Activated naive CD8-positive, alpha-beta T cell treated with anti-CD3 and anti-CD28 coated beads, Interleukin-2, amount 10 ng/mL, durations not matched to agents 7 days and 5 days (primary cell): ENCODE measurements at places on chromosomes 1 and 21. TPM values are rescaled to one million over a fixed set of nuclear protein-coding genes. Genes with fewer than 3 reads are reported as not detected.

DNA sequence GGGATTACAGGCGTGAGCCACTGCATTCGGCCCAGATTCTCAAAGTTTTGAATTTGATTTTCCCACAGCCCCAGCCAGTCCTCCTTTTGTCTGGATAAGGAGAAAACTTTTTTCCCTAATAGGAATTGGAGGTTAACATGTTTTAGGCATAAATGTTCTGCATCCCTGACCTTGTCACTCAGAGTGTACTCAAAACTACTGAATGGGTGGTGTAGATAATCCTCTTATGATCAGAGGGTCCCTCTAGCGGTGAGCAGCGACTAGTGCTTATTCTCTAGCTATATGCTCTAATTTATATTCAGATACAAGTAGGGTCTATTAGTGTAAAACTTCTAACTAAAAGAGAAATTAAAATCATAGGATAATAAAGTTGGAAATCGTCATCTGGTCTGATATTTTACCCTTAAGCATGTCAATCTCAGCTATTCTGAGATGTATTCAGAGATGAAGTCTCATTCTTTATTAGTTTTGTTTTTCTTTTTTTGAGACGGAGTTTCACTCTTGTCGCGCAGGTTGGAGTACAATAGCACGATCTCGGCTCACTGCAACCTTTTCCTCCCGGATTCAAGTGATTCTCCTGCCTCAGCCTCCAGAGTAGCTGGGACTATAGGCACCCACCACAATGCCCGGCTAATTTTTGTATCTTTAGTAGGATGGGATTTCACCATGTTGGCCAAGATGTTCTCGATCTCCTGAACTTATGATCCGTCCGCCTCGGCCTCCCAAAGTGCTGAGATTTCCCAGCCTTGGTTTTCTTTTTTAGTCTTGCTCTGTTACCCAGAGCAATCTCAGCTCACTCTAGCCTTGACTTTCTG, 2.7 kb upstream of the PSMD4 start:
- H3K36me3 ChIP-seq: peaks cover 4% of the 10 kb centered on the region
- DNase-seq: no peak
- no peaks in the 10 kb centered on the region for H3K27me3 ChIP-seq
- no peak overlapping the region for H3K27ac ChIP-seq

NT5C1A gene
- not detected for total RNA-seq

DNA sequence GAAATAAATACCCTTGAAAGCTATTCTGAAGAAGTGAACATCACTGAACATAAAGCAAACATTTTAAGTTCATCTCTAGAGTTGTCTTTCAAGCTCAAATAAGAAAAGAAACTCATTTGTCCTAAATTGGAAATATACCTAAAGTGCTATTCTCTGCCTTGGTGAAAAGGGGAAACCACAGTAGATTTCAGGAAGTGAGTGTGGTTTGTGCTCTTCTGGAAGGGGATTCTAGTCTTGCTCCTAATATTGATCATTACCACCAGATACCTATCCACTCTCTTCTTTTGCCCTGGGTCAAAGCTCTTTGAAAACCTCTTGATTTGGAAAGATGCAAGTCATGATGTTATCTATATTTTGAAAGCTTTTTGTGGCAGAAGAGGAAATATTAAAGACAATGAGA, 798.1 kb downstream of the ADGRL2 start:
- H3K4me3 ChIP-seq: no peak overlapping the region
- H3K4me1 ChIP-seq: peaks cover 4% of the 10 kb centered on the region
- H3K27ac ChIP-seq: no peak overlapping the region
- no peak for DNase-seq
- H3K36me3 ChIP-seq: no peaks in the 10 kb centered on the region
- H3K27me3 ChIP-seq: no peaks in the 10 kb centered on the region

HES4 gene
- 0.60 TPM for total RNA-seq

- no peak overlapping the region for H3K4me3 ChIP-seq
- no peaks in the 10 kb centered on the region for H3K27me3 ChIP-seq
- no peak for DNase-seq
- H3K36me3 ChIP-seq: no peaks in the 10 kb centered on the region
Measured at GRCh38 chr1:4178501-4179113, 278.5 kb upstream of the C1orf174 start.

DNA sequence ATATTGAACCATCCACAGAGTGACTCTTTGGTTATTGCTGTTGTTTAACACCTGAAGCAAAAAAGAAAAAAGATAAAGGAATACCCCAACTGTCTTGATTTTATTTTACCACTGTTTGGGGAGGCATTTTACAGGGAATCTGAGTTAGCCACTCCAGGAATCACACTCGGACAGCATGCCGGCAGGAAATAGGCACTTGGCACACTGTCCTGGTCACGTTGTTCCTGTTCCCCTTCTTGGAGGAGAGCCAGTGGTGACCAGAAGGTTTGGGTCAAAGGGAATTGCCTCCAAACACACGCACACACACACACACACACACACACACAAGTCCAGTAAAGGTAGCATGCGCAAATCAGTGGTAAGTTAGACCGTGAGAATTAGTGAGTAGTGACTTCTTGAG, 13.8 kb downstream of the RGS4 start:
- H3K4me3 ChIP-seq: no peak overlapping the region
- no peak overlapping the region for H3K27ac ChIP-seq
- no peak for DNase-seq
- H3K27me3 ChIP-seq: peaks cover 2% of the 10 kb centered on the region
- H3K36me3 ChIP-seq: no peaks in the 10 kb centered on the region

DNA sequence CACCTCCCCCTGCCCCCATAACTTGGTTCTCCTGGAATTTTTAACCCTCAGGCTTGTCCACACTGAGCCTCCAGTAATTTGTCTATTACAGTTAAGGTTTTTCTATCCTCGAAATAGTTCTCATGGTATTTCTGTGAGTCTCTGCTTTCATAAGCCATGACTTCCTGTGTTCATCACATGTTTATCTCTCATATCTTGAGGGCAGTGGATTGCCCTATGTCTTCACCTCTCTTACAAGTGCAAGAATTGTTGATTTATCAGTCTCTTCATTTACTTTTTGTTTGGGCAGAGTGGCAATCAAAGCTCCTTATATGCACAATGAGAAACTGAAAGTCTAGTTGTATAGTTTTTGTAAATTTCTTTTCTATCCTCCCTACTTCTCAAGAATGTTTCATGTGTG, 328.4 kb downstream of the PLA2G4A start:
- peaks cover 1% of the 10 kb centered on the region for H3K4me1 ChIP-seq
- H3K4me3 ChIP-seq: no peak overlapping the region
- peaks cover 2% of the 10 kb centered on the region for H3K36me3 ChIP-seq
- no peaks in the 10 kb centered on the region for H3K27me3 ChIP-seq
- H3K27ac ChIP-seq: no peak overlapping the region
- DNase-seq: no peak

- H3K4me1 ChIP-seq: peaks cover 4% of the 10 kb centered on the region
- no peak within 1 kb of the TSS for H3K27ac ChIP-seq
- peaks cover 45% of the 10 kb centered on the region for H3K27me3 ChIP-seq
- DNase-seq: no peak
- peak within 1 kb of the TSS; percentile 45 for H3K4me3 ChIP-seq
Measured at GRCh38 chr1:32702599-32703478, at the start of gene SYNC. TSS of gene SYNC (minus strand) at chr1:32702770. CDS start at chr1:32702660, 110 bp downstream.

GRCh38 chr1:107009281-107009680, 47.2 kb upstream of the PRMT6 start:
- no peaks in the 10 kb centered on the region for H3K4me1 ChIP-seq
- H3K4me3 ChIP-seq: no peak overlapping the region
- no peak for DNase-seq
- H3K27me3 ChIP-seq: peaks cover 6% of the 10 kb centered on the region
- no peak overlapping the region for H3K27ac ChIP-seq

DNA sequence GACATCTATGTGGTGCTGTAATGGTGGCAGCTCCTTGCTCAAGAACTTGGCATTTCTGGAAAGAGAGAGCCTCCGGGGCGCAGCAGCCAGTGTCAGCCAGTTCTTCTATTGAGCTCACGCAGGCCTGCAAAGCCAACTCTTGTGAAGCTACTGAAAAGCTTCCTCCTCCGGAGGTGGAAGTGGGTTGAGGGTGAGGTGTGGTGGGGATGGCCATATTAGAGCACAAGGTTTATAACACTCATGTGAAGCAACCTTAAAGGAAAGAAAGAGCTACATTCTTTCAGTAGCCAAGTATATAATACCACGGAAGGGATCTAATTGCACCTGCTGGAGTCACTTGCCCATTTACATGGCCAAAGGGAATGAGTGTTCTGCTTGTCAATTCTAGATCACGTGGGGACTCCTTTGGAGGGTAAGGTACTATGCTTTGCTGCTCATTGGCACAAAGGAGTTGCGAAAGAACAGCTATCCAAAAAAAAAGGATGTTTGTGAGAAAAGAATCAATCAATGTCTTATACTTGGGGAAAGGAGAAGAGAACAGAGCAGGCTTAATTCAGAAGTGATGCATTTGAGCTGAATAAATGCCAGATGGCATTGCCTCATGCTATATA, 18.3 kb upstream of the MAP10 start:
- H3K36me3 ChIP-seq: no peaks in the 10 kb centered on the region
- H3K27me3 ChIP-seq: peaks cover 6% of the 10 kb centered on the region
- peak overlapping the region; percentile 38 for H3K4me3 ChIP-seq
- peaks cover 21% of the 10 kb centered on the region for H3K4me1 ChIP-seq
- H3K27ac ChIP-seq: peak overlapping the region; percentile 26
- DNase-seq: peak; percentile 58

IPP gene
- total RNA-seq: 14.3 TPM

- peaks cover 35% of the 10 kb centered on the region for H3K36me3 ChIP-seq
- H3K4me1 ChIP-seq: peaks cover 20% of the 10 kb centered on the region
- no peak for DNase-seq
- no peaks in the 10 kb centered on the region for H3K27me3 ChIP-seq
Measured at GRCh38 chr1:121483234-121483633, 298.5 kb downstream of the SRGAP2C start.

S100B gene
- 16.3 TPM for total RNA-seq

GRCh38 chr1:87867626-87868025, 538.9 kb downstream of the LMO4 start:
- DNase-seq: no peak
- H3K36me3 ChIP-seq: no peaks in the 10 kb centered on the region
- H3K27ac ChIP-seq: no peak overlapping the region
- no peak overlapping the region for H3K4me3 ChIP-seq

TNFRSF4 gene
- 3.1 TPM for total RNA-seq

GRCh38 chr1:57048856-57049255, 83.0 kb upstream of the C8B start:
- H3K36me3 ChIP-seq: no peaks in the 10 kb centered on the region
- H3K4me1 ChIP-seq: no peaks in the 10 kb centered on the region
- H3K27ac ChIP-seq: no peak overlapping the region

MEX3A gene
- total RNA-seq: 0.11 TPM

DNA sequence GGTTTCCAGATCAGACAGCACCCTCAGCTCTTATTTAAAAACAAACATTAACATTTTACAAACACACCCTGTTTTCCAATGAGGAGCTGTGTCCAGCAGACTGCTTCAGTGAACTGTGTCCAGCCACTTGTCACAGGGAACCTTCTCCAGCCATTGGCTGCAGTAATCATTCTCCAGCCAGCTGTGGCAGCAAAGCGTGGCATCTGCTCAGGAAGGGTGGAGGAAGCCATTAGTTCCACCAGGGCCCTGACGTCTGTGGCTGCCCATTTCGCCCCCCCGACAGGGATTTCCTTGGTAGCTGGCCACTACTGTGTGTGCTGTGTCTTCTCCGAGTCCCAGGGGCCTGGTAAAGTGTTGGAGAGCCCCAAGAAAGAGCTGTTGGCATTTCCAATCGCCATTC, 62.9 kb upstream of the SELENON start:
- peak; percentile 19 for DNase-seq
- H3K27me3 ChIP-seq: peaks cover 33% of the 10 kb centered on the region
- no peak overlapping the region for H3K4me3 ChIP-seq
- peaks cover 9% of the 10 kb centered on the region for H3K4me1 ChIP-seq
- no peak overlapping the region for H3K27ac ChIP-seq

LYPD8 gene
- total RNA-seq: not detected

DNA sequence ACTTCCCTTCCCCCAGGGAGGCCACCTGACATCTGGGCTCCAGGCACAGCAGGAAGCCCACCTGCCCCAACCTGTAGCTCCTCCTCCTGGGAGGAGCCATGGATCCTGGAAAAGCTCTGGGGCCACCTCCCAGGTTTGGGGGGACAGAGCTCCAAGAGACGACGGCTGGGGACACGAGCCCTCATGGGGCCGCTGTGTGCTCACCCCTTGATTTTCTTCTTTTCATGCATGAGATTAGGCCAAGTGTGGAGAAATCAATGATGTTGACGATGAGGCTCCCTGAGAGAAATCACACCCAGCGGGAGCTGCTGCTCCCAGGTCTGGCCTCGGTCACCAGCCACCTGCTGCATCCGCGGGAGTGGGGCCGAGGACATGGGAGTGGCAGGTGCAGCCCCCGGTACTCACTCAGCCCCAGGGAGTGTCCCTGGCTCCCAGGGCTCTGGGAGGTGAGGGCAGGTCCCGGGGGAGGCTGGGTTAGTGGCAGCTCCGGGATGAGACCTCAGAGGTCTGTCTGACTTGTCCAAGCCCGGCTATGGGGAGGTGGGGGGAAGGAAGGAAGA, 8.7 kb downstream of the TNFRSF14 start:
- H3K27me3 ChIP-seq: no peaks in the 10 kb centered on the region
- DNase-seq: no peak
- no peak overlapping the region for H3K27ac ChIP-seq

GRIK3 gene
- not detected for total RNA-seq

GRCh38 chr1:237340892-237341291, 298.9 kb downstream of the RYR2 start:
- no peak for DNase-seq
- H3K27me3 ChIP-seq: no peaks in the 10 kb centered on the region
- H3K27ac ChIP-seq: no peak overlapping the region

- peaks cover 11% of the 10 kb centered on the region for H3K4me1 ChIP-seq
- no peak for DNase-seq
- peaks cover 3% of the 10 kb centered on the region for H3K36me3 ChIP-seq
- peak overlapping the region; percentile 89 for H3K27ac ChIP-seq
- no peaks in the 10 kb centered on the region for H3K27me3 ChIP-seq
Measured at GRCh38 chr21:23886828-23887724, 1720.2 kb downstream of the MRPL39 start.

- DNase-seq: no peak
- peaks cover 2% of the 10 kb centered on the region for H3K36me3 ChIP-seq
- H3K4me3 ChIP-seq: peak overlapping the region; percentile 98
- peaks cover 2% of the 10 kb centered on the region for H3K27me3 ChIP-seq
- H3K4me1 ChIP-seq: peaks cover 23% of the 10 kb centered on the region
Measured at GRCh38 chr1:228108055-228108690, 926 bp downstream of the MRPL55 start.

GRCh38 chr1:22738522-22738921, 27.9 kb downstream of the EPHB2 start:
- no peak overlapping the region for H3K4me3 ChIP-seq
- DNase-seq: no peak
- H3K27ac ChIP-seq: no peak overlapping the region
